ENCODE measurements at places on chromosomes 6 and 20.

DNA sequence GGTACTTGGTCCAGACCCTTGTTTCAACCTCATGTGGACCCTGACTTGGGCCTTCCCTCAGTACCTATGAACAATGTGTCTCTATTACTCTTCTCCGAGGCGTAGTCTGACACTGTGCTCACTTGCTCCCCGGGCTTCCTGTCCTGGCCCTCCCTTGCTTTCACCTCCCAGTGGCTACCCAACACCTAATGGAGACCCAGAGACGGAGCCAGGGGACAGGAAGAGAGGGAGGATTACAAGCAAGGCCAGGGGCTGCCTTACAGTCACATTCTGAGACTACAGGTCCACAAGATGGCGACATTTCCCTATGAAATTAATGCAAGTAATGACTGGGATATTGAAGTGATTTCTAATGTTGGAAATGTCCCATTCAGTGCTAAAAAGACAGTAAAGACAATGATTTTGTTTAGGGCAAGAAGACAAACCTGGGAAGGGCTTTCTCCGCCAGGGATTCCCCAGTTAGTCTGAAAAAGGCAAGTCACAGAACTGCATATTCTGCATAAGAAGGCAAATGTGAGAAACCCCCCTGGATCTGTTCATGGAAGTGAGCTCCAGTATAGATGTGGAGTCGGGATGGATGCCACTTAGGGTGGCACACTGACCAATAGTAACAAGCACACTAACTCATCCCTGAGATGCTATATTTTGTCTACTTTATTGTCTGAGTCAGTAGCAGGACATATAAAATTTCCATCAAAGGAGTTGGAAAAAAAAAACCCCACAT is 44.0 kb upstream of the ZBTB24 start:
- DNase-seq: peak; percentile 6

DNA sequence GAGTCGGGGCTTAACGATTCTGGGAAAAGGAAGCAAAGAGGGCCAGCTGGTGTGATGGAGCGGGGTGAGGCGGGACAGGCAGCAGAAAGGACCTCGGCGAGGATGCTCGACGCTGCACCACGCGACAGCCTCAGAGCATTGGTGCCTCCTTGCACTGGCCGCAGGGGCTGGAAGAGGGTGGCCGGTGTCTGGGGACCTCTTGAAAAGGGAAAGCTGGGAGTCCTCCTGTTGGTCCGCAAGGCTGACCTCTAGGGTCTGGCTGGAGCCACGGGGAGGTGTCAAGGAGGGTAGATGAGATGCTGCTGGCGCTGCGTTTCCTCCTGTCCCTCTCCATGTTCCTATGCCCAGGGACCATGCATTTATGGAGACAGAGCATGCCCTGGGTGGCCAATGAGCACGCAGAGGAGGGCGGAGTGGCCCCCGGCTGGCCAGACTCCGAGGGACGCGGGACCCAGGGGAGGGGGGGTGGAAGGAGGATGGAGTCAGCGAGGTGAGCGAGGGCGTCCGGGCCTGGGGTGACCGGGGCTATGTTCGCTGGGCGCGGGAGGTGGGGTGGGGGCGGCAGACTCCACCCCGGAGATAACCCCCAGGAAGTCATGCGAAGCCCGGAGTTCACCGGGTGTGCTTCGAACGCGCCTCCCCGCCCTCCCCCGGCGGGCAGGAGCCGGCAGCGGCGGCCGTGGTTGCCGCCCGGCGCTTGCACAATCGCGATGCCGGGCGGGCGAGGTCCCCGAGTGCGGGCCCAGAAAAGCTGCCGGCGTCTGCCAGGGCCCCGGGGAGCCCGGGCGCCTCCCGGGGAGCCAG is at the start of gene CYP24A1:
Gene CYP24A1 (minus strand): TSS at position 334 of the 804 bp plus-strand sequence. CDS start 407 bp downstream, outside the sequence.
- DNase-seq: no peak

- peak; percentile 53 for DNase-seq
Measured at GRCh38 chr6:85641897-85642773, 551 bp downstream of the SYNCRIP start.

GRCh38 chr6:41066867-41067304 is 5.3 kb downstream of the OARD1 start:
- no peak for DNase-seq

GRCh38 chr6:159169557-159170332 is 545 bp downstream of the FNDC1 start:
- no peak for DNase-seq

DNA sequence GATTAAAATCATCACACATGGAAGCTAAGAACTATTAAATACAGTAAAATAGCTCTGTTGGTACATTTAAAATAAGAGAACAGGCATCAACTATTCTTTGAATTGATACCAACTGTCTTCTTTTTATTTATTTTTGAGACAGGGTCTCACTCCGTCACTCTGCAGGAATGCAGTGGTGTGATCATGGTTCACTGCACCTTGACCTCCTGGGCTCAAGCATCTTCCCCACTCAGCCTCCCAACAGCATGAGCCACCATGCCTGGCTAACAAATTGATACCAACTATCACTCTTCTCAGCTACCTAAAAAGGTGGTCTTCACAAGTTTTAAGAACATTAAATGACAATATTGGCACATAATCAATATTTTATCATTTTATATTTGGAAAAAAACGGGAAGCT is 7.8 kb upstream of the PNISR start:
- no peak for DNase-seq

Measured in activated naive CD4-positive, alpha-beta T cell (primary cell).